ENCODE measurements at places on chromosomes 6 and 20.

GRCh38 chr20:9269280-9269971 is 200.5 kb downstream of the PLCB4 start:
- no peak for DNase-seq

GRCh38 chr6:115214283-115214682 is 846.4 kb downstream of the FRK start:
- no peak for DNase-seq

DNA sequence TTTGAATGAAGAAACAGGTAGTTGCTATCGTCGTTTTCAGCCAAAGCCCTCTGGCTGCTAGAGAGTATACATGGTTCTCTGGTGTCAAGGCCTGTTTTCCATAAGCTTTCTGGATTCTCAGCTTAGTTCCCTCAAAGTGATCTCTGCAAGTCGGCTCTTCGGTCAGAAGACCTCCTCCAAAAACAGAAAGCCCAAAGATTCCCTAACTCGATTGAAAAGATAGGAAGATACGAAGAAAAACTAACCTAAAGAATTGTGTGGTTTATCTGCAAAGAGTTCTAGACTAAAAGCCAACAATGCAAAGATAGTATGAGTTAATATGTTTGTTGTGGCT is 545 bp upstream of the ASCC3 start:
- peak; percentile 14 for DNase-seq

- no peak for DNase-seq
These were observed 5.6 kb upstream of the RPS21 start for GRCh38 chr20:62381202-62381797.

DNA sequence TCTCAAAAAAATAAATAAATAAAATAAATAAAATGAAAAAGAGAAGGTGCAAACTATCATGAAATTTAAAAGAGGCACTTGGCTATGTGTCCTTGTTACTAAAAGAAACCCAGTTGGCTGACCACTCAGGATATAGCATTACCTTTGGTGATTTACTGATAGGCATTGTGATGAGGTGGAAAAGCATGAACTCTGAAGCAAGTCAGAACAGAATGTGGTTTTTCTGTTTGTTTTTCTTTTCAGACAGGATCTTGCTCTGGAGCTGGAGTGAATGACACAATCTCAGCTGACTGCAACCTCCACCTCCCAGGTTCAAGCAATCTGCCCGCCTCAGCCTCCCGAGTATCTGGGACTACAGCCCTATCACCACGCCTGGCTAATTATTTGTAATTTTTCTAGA is 31.9 kb downstream of the ZNF184 start:
- DNase-seq: no peak

- peak; percentile 78 for DNase-seq
These were observed 43.1 kb downstream of the POPDC3 start for GRCh38 chr6:105136431-105137350.

- DNase-seq: peak; percentile 90
These were observed at the start of gene NT5E for GRCh38 chr6:85449818-85450759. Gene NT5E (plus strand): TSS chr6:85450083. CDS start chr6:85450140, 57 bp downstream.

GRCh38 chr6:154352898-154353585 is 3.6 kb downstream of the IPCEF1 start:
- DNase-seq: peak; percentile 70

- DNase-seq: no peak
These were observed 83.7 kb upstream of the ARMC2 start for GRCh38 chr6:108764580-108764950.

DNA sequence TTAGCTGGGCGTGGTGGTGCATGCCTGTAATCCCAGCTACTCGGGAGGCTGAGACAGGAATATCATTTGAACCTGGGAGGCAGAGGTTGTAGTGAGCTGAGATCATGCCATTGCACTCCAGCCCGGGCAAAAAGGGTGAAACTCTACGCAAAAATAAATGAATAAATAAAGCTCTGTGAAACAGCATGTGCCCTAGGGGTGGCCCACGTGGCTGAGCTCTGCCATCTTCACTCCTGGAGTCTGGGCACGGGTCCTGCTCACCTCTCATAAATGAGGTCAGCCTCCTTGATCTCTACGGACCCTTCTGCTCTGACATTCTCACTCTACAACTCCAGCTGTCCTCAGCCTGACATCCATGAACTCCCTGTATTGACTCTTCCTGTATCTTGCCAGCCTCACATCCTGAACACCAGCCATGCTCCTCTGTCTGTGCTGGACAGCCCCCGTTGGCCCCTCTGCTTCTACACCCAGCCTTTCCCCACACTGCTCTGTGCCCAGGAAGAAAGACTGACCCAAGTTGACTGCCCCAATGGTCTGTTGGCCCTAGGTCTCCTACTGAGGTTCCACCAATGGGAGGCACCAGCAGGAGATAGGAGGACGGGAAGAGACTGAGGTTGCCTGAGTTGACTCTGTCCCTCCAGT is 21.9 kb downstream of the CPNE5 start:
- DNase-seq: no peak

DNA sequence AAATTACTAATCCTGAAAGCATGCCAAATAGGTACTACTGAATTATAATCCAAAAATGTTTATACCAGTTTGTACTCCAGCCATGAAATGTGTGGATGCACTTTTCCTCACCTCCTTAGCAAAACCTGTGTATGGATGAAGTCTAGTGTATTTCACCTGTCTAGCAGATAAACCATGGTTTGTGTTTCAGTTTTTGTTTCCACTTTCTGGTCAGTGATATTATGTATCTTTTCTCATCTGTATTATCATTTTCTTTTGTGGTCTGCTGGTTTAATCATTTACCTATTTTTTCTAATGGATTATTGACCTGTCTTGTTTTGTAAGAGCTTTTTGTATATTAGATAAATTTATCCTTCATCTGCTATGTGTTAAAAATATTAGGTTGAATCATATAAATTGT is 41.0 kb upstream of the TMEM217 start:
- peak; percentile 42 for DNase-seq

DNA sequence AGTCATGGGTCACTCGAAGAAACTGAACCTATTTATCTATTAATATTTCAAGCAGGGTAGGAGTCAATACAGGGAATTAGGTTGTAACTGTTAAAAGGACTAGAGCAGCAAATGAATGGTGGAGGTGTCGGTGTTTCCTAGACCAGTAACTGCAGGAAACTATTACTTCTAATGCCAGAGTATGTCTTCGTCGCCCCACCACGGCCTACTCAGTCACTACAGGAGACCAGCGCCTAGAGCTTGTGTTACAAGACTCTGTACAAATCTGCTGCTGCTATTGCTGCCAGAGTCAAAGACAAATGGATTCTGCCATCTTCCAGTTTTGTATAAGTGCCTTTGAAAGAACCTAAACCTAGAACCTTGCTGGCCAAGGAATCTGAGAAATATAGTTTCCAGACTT is 343.9 kb downstream of the SOX4 start:
- DNase-seq: no peak

DNA sequence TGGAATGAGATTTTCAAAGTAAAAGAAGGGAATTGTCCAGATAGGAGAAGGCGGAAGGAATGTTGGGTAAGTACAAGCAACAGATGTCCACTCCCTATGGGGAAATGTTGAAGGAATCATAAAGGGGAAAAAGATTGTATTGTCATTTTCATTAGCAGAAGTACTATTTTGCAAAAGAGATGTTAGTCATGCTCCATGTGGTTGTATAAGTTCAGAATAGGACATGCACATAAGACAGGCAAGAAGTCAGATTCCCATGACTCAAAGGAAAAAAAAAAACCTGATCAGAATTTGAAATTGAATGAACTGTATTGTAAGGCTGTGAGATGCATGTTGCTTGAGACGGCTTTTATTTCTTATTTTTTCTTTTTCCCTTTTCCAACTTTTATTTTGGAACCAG is 36.8 kb downstream of the GRM1 start:
- DNase-seq: no peak

GRCh38 chr6:14209000-14209399 is 91.4 kb downstream of the CD83 start:
- no peak for DNase-seq

GRCh38 chr6:161476711-161477110 is 202.8 kb upstream of the AGPAT4 start:
- DNase-seq: no peak

- no peak for DNase-seq
These were observed 199.0 kb downstream of the KCNQ5 start for GRCh38 chr6:72820906-72821305.

GRCh38 chr6:139663996-139664395 is 289.5 kb upstream of the CITED2 start:
- DNase-seq: no peak

- peak; percentile 38 for DNase-seq
These were observed 20.9 kb downstream of the UTRN start for GRCh38 chr6:144305985-144306384.

GRCh38 chr6:39387785-39388184 is 65.3 kb upstream of the KCNK16 start:
- no peak for DNase-seq

- DNase-seq: no peak
These were observed 168.0 kb downstream of the ZMYND8 start for GRCh38 chr20:47188540-47188939.

- no peak for DNase-seq
These were observed 23.0 kb downstream of the ELOVL5 start for GRCh38 chr6:53325785-53326184.

DNA sequence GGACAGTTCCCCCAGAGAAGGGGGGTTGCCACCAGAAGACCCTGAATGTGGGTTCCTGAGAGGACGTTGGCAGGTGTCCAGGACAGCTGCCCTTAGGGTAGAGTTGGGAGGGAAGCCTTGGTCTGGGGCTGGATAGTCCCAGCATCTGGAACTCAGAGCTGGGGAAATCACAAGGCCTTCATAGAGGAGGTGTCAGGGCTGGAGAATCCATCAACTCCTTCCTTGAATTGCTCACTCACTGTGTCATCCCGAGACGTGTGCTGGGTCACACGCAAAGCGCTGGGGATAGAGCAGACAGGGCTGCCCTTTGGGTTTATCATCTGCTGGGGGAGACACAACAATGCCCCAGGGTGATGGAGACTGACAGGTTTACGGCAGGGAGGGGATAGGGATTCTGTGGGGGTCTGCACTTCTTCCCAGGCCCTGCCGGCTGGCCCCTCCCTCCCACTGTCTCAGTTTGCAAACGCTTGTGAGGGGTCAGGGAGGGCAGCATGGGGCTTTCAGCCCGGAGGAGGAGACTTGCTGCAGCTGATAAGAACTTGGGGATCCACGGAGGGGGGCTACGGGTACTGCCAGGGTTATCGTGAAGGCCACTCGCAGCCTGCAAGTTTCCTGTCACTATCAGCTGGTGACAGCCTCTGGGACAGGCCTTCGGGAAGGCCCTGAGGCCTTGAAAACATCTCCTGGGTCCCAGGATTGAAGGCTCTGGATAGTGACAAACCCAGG is 18.6 kb downstream of the RBM38 start:
- DNase-seq: no peak

DNA sequence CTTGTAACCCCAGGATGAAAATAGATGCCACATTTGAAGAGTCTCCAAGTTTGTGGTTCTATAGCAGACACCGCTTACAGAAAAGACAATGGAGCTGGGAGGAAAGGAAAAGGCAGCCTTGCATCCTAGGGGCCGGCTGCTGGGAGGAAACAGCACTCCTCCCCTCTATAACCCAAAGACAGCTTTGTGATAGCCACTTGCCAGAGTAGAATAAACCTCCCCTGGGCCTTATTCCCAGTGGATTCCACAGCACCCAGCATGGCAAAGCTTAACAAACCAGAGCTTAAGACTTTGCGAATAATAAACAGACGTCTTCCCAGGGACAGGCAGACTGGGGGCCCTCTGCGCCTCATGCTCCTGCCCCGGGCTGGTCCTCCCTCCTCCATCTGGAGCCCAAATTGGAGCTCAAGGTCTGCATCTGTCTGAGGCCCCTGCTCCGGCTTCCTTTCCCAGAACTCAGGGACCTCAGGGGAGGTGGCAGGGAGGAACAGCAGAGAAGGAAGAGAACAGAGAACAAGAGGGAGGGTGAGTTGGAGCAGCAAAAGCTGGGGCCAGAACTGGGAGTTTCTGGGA is 8.8 kb upstream of the TAF8 start:
- no peak for DNase-seq

DNA sequence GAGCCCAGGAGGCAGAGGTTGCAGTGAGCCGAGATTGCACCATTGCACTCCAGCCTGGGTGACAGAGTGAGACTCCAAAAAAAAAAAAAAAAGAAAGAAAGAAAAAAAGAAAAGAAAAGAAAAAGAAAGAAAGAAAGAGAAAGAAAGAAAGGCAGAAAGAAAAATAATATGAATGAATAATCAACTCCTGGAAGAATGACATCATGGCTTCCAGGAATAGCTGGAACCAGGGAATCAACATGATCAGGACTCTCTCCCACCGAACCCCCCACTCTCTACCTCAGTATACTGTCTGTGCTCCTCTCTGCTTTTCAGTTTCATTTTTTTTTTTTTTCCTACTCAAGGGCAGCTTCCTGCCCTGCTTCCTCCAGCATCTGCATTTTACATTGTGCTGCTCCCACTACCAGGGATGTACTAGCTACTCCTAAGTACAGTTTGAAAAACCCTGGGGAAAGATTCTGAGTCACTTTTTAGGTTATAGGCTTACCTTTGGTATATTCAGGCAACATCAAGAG is 19.7 kb upstream of the MTCL3 start:
- no peak for DNase-seq

- DNase-seq: no peak
These were observed 12.2 kb upstream of the KCNG1 start for GRCh38 chr20:51034988-51035656.

- DNase-seq: no peak
These were observed 1.3 kb downstream of the RIPOR3 start for GRCh38 chr20:50689864-50690649.

DNA sequence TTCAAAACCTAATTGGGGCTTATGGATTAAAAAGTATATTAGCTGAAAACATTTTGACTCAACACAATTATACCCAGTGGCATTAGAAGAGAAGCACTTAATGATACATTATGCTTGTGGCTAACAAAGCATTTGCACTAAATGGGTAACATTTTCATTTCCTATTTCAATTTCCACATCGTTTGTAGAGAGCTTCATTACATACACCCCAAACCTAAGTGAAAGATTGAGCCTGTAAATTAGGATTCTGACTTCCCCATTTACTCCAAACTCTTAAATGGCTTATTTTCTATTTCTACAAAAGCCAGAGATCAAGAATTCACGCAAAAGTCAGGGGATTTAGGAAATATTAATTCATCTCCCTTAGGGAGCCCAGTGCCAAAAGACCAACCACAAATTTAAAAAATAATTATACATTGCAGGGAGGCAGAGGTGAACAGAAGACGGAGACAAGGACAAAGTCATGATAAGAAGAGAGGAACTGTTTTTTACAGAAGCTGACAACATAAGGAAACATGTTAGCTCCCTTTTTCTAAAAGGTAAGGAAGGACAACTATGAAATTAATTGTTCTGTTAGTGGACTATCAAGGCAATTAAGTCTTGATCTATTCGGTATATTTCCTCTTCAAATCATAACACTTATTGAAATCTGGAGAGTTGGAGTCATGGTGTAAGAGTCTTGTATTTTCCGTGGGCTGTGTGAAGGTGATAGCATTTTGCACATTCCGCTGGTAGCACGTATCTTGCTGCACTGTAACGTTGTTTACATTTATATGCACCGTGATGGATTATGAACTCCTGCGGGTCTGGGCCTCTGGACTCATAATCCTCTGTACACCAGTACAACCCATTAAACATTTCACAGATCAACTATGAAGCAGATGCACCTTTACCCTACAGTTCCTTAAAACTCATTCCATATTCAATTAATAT is 24.8 kb upstream of the EZR start:
- DNase-seq: no peak

Measured in GM20000 (cell line).